ENCODE measurements at places on chromosomes 3 and 15.

- no peak for DNase-seq
These were observed 2.6 kb downstream of the RBMS3 start for GRCh38 chr3:29283231-29284119.

DNA sequence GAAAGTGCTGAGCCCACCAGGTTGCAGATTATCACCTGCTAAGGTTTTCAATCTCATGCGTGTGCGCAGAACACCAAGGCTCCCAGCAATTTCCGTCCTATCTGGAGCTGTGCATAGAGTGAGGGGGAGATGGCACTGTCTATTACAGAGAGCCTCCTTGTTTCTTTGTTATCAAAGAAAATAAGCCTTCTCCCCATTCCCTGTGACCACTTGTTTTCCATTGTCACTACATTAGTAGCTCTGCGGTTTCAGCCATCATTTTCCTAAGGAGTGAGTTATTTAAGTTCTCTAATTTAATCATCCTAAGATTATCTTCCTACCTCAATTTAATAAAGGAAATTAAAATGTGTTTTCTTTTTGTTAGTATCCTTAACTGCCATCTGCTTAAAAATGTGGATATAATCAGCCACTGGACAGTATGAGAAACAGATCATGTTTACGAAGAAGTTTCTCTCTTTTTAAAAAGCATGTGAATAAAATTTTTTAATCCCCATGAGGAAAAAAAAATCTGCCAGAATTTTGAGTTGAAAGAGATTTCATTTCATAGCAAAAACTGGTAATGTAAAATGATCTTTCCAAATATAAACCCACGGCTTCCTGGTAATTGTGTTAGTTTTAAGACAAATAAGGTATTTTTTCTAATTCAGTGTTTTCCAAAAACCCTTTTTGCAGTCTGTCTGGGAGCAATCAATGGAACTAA lies 172.3 kb upstream of the UBE2E1 start:
- DNase-seq: no peak

GRCh38 chr15:48021336-48022086 lies 99.3 kb upstream of the SLC24A5 start:
- DNase-seq: no peak

- DNase-seq: peak; percentile 44
These were observed 9.4 kb downstream of the NAA50 start for GRCh38 chr3:113736548-113737089.

DNA sequence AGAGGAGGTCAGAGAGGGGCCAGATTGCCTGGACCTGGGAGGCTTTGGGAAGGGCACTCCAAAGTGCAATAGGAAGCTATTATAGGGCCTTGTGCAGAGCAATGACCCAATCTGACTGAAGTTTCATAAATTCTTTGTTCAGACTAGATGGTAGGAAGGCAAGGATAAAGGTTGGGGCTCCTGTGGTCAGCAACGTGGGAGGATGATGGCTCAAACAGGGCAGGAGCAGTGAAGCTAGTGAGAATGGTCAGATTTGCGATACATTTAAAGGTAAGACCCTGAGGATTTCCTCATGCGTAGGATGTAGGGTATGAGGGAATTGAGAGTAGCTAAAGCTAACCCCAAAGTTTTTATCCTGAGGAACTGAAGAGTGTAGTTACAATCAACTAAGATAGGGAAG lies 139.0 kb downstream of the USP13 start:
- no peak for DNase-seq

- no peak for DNase-seq
These were observed 192.5 kb downstream of the SHOX2 start for GRCh38 chr3:157913741-157914150.

- DNase-seq: no peak
These were observed 101.8 kb downstream of the BDH1 start for GRCh38 chr3:197454014-197454413.

DNA sequence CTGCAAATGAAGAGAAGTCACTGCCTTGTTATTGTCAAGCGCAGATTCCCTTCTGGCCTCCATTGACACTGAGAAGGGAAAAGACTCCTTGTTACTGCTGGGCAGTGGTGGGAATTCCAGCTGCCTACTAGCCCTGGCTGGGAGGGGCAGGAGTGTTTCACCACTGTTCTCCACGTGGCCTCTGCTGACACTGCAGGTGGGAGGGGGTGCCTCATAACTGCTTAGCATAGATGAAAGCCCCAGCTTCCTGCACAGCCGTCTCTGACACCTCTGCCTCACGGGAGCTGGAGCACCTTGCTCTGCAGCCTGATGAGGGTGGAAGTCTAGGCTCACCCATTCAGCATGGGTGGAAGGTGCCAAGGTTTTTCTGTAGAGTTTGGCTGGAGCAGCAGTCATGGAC lies 52.1 kb downstream of the TM2D3 start:
- no peak for DNase-seq

DNA sequence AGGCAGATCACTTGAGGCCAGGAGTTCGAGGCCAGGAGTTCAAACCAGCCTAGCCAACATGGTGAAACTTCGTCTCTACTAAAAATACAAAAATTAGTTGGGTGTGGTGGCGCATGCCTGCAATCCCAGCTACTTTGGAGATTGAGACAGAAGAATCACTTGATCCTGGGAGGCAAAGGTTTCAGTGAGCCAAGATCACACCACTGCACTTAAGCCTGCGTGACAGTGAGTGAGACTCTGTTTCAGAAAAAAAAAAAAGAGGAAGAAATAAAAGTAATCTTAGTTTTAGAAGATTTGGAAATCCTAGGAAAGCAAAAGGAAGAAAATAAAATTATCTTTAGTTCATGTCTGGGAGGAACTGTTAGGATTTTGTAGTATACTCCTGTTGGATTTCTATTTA lies 77.2 kb downstream of the IL12A start:
- DNase-seq: no peak

DNA sequence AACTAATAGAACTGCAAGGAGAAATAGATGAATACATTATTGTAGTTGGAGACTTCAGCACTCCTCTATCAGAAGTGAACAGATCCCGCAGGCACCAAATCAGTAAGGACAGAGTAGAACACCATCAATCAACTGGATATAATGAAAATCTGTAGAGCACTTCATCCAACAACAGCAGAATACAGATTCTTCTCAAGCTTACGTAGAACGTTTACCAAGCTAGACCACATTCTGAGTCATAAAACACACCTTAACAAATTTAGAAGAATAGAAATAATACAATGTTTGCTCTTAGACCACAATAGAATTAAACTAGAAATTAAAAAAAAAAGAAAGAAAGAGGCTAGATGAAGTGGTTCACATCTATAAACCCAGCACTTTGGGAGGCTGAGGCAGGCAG lies 70.7 kb upstream of the NEDD4 start:
- no peak for DNase-seq

Measured in NCI-H2107 (cell line).